Activated CD4-positive, CD25-positive, alpha-beta regulatory T cell (primary cell): ENCODE measurements at places on chromosomes 12 and 14.

GRCh38 chr14:72644758-72645489, 249.0 kb downstream of the DPF3 start:
- DNase-seq = no peak

DNA sequence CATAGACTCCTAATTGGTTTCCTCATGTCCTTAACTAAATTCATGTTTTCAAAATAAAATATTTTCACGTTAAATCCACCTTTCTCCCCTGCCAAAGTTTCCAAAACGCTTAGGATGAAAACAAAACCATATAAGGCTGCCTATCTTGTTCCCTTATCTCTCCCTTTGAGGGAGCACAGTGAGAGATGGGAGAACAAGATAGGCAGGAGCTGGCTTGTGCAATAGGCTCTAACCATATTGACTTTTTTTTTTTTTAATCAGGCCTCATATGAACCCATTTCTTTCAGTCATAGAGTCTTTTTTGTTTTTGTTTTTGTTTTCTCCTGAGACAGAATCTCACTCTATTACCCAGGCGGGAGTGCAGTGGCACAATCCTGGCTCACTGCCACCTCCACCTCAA, 184.9 kb downstream of the NRXN3 start:
- no peak for DNase-seq

DNA sequence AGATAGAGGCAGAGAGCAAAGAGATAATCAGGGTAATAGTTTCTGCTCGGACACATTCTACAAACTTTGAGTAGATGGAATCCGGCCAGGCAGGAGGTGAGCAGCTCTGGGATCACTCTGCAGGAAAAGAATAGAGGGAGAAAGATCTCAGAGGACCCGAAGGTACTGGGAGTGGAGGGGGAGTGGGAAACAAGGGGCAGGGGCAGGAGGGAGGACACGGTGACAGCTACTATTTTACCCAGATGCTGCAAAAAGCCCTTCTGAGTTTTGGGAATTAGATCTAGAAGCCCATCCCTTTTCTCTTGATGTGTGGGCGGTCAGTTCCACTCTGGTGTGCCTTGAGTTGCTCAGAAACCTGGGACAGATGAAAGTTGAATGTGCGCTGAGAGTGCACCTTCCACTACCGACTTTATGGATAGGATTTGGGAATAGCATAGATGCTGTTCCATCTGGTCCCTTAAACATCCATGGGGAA, 556 bp downstream of the GPRC5A start:
- DNase-seq = no peak

DNA sequence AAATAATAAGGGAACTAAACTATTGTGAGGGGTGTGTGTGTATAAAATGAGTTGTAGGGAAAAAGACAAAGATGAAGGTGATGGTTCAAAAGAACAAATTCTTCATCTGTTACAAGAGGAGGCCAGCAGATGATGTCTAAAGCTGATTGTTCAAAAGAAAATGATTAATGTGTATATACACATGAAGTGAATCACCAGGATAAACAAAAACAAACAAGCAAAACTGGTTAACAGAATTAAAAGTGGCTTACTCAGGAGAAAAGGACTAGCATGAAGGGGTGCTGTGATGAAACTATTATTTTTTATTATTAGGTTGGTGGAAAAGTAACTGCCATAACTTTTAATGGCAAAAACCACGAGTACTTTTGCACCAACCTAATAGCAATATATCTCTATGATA, 348.4 kb downstream of the BCL11B start:
- DNase-seq = no peak

DNA sequence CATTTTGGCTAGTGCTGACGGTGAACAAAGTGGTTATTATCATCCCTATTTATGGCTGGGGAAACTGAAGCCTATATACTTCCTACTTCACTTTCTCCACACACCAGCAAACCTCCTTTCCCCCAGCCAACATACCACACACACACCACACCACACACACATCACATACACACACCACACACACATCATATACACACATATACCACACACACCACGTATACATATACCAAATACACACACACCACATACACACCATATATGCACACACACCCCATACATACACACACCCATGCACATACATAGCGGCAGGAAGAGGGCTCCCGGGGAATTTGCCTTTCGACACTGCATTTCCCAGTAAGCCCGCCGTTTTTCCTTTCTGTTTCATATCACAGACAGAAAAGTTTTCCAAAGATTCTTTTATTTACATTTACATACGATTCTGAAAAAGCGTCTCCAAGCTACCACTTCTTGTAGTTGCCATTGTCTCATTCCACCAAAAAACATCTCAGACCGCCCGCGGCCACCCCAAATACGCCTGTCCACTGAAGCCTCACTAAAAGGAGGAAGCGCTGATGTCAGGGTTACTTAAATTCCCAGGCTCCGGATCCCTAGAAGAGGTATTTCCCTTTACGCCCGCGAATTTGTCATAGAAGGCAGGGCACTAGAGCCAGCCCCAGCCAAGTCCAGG, 823 bp upstream of the RAB5B start:
- no peak for DNase-seq

- no peak for DNase-seq
Observed at GRCh38 chr12:68234140-68234539, 8.5 kb upstream of the IL26 start.

DNA sequence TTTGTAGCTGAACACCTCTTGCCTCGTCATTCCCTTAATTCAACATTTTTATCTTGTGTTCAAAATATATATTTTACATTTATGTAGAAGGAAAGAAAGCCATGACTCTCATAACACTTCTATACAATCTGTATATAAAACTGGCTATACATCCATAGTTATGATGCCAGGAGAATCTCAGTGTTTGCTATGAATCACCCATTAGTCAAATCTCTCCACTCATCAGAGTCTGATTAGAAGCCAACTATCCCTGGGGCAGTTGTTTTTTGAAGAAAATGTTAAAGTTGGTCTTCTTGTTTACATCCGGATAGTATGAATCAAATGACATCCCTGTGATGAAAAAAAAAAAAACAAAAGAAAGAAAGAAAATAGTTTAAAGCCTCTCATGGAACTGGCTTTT, 503.9 kb downstream of the NELL2 start:
- DNase-seq = no peak

DNA sequence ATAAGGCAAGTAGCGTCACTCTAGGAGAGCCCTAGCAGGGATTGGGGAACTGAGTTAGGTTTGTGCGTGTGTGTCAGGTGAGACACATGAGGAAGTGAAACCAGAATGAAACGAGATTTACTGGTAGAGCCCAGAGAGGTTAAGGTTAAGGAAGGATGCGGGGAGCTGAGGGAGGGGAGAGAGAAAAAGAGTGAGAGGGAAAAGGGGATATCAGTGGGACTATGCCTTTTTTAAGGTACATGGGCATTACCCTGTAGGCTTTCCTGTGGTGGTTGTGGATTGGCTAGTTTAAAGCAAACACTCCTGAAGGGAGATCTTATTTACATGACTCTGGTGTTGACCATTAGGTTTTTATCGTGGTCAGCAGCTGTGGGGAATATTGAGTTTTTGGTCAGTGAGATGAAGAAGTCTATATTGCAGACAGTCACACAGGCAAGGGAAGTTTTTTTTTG, 13.9 kb downstream of the ZDHHC17 start:
- no peak for DNase-seq

DNA sequence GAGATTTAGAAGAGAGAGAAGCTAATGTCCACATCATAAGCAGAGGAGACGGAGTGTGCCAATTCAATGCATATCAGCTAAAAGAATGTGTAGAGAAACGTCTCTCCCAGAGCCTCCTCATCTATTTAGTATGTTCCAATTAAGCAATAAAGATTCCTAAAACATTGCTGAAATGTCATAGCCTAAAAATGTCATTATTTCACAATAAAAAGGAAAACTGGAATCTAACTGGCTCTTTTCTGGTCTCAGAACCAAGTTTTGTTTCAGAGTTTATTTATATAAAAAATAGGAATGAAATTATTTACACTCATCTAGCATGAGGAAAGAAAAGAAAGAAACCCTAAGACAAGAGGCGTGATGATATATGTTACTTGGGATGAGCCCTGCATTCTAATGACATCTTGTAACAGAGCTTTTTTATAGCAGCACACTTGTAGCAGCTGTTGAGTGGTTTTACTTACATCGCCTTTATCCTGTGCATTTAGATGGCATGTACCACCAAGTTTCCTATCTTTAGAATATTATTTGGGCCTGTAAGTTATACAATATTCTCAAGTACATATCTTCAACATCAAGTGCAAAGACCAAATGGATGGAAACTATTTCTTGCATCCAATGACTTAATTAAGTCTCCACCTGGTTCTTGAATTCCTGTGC, 266.3 kb upstream of the PRKD1 start:
- DNase-seq = no peak

DNA sequence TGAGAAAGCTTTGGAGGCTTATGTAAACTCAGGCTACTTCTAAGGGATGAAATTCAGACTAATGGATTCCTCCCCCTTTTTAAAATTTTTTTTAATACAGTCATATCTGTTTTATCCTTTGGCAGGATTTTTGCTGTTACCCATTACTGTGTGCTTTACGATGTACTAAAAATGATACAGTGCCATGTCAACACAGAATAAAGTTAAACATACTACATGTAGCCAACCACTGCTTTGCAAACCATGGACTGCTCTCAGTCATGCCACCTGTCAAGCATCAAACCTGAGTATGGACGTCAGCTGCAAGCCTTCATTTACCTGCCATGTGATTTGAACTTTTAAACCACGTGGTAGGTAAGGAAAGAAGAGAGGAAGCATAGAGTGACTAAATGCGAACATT, 325.8 kb downstream of the FUT8 start:
- no peak for DNase-seq

- DNase-seq = no peak
Observed at GRCh38 chr14:37340353-37340752, 142.6 kb downstream of the MIPOL1 start.

DNA sequence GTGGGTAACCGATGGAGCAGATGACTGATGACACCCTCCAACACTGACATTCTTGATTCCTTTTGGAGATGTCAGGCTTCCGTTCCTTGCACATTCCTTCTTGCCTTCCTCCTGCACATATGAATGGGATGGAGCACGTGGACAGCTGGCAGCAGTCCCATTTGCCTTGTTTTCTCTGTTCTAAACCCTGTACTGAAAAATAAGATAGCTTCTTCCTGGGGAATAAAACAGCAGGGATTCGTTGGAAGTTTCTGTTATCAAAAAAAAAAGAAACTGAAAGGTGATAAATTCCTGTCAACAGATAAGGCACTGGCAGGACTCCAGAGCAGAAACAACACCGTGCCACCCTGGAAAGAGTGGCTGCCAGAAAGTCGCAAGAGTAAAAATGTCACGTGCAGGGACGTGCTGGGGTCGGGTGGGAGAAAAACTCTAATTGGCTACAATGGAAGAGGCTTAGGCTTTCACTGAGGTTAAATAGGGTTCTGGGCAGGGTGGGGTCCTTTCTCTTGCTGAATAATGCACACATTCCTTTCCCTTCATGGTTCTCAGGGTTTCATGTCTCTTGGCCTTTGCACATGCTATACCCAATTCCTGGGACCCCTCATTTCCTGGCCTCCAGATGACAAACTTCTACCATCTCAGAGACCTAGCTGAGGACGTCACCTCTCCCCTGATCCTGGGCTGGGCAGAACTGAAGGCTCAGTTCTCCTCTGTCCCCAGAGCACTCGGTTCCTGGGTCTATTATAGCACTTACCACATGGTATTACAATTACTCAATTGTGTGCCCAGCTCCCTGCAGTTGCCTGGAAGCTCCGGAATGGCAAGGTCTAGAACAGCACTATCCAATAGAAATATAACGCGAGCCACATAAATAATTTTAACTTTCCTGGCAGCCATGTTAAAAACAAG, 7.0 kb upstream of the NUAK1 start:
- DNase-seq = no peak

GRCh38 chr12:108239378-108239777, 99.7 kb downstream of the CMKLR1 start:
- no peak for DNase-seq

GRCh38 chr12:105015543-105015942, 29.4 kb downstream of the NOPCHAP1 start:
- DNase-seq = no peak

DNA sequence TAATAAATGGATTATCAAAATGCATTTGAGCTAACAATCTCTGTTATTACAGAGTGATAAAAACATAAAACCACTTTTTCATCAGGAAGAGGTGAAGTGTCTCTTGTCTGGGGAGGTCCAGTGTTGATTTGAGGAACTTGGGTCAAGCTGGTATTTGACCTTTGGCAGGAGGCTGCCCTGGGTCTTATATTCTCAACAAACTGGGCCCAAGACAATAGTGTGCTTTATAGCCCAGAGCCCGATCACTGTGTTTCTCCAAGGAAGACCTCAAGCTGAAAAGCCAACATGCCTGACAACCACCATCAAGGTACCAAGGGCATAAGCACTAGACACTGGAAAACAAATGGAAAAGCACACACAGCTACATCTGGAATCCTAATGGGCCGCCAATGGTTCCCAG, 137.0 kb downstream of the SLC25A21 start:
- no peak for DNase-seq

DNA sequence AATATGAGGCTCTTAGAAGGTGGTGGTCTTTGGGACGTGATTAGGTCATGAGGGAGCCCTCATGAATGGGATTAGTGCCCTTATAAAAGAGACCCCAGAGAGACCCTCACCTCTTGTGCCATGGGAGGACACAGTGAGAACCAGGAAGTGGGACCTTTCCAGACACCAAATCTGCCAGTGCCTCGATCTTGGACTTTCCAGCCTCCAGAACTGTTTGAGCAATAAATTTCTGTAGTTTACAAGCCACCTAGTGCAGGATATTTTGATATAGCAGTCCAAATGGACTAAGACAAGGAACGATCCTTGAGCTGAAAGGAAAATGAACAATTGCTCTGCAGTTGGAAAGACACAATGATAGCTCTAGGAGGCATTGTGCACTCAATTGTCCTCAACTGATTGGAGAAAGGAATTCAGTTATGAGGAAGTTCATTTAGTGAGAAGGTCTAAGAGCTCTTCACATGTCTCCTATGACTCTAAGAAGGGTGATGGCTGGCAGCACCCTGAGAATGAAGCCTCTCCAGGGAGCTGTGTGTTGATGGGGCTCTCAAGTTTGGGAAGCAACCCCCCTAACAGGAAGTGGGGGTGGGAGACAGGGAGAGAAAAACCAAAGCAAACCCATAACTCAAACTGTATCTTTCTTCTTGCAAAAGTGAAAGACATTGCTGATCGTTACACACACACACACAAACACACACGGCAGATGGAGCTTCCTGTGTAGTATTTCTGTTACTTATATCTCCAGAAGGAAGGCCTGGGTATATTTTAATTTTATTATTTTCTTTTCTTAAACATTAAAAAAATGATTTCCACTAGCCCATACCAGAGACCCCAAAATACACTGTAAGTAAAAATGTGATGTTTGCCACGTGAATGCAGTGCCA, 21.0 kb downstream of the CHST11 start:
- no peak for DNase-seq

GRCh38 chr12:13275241-13276085, 78.9 kb downstream of the EMP1 start:
- DNase-seq = no peak

- no peak for DNase-seq
Observed at GRCh38 chr12:81089412-81089811, 11.5 kb downstream of the ACSS3 start.
